ENCODE measurements at places on chromosomes 16 and 17.

DNA sequence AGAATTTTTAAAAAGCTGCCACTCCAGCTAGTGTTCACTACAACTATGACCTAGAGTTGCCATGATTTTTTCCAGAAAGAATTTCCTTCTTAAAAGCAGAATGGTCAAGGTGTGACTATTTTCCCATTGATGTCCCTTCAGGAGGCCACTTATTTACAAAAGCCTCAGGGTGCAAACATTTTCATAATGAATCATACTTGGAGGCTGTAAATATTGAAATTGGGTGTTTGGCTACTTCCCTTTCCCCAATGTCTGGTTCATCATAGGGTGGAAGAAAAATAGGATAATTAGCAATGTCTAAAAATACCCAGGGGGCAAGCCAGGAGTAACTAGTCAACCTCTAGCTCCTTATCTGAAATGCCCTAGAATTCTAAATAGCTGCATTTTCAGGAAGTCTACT, 18.8 kb downstream of the AXIN2 start:
- DNase-seq: no peak

DNA sequence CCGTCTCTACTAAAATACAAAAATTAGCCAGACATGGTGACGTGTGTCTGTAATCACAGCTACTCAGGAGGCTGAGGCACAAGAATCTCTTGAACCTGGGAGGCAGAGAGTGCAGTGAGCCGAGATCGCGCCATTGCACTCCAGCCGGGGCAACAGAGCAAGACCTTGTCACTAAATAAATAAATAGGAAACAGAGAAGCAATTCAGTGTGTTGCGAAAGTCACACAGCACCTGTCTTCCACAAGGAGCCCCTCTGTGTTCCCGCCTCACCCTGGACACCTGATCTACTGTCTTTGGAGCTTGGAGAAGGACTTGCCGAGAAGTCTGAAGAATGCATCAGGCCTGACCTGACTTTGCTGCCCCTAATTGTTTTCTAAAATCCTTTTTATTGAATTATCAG, 3.5 kb upstream of the CDH1 start:
- no peak for DNase-seq

DNA sequence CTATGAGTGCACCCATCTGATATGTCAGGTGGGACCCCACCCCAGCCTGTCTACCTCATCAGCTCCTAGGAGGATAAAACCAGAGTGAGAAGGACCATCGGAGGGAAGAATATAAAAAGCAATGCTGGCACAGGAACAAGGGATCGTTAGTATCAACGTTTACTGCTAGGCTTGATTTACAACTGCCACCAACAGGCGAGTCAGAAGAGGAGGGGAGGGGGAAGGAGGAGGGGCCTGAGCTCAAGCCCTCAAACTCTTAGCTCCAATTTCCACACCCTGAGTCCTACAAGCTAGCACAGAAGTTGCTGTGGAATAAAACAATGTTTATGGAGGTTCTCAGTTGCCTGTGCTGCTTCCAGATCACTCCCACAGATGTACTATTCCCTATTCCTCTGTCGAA, 234.5 kb downstream of the C16orf78 start:
- DNase-seq: no peak

DNA sequence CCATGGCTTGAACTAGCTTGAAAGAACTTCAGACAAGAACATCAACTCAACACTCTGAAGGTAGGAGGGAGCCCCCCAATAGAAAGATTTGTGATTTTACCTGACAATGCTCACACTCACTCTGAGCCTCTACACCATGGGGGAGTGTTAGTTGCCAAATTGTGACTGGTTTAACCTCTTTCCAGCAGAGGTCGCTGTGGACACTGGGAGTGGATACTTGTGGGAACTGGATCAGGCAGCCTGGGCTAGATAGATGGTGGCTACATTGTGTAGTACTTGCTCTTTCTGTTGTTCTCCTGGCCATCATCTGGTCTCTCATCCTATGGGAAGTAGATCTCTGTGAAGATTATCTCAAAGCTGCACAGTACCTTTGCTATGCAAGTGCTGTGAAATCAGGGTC, 2.9 kb downstream of the SMPD3 start:
- peak; percentile 63 for DNase-seq

GRCh38 chr16:3881499-3881990, 1.0 kb upstream of the CREBBP start:
- peak; percentile 36 for DNase-seq

- no peak for DNase-seq
Observed at GRCh38 chr16:28207399-28207798, 4.4 kb downstream of the XPO6 start.

DNA sequence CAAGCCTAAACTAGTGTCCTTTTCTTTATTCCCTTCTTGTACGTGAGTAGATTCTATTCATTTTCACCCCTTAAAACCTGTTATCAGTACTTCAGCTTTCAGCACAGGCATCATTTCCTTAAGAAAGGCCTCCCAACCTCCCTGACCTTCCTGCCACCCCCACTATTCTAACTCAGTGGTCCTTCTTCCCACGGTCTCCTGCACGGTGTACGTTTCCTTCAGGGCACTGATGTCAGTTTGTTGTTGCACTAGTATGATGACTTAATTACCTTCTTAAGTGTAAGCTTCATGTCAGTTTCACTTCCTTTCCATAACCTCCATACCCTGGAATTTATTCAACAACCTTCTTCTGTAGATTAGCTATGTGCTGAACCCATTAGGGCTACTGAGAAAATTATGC, 484.2 kb downstream of the HS3ST4 start:
- no peak for DNase-seq

DNA sequence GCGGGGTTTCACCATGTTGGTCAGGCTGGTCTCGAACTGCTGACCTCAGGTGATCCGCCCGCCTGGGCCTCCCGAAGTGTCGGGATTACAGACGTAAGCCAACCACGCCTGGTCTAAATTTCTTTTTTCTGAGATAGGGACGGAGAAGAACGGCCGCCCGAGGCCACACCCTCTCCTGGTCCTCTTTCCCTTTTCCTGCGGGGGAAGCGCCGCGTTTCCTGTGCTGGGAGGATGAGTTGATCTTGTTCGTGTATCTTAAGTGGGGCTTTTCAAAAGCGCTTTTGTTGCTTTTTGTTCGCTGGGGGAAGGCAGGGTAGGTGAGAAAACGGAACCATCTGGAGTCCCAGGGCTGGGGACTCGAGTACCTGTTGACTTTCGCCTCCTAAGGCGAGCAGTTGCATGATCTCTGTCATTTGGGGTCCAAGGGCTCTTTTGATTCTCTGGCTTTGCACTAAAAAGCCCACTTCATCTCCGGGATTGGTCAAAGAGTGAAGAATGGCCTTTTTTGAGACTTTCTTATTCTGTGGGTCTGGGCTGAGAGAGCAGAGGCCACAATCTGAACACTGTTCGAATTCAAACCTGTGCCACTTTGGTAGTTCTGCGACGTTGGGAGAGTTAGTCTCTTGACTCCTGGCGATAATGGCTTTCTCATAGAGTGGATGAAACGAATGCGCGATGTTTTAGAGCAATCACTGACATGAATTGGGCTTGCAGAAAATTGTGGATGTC, 1.3 kb downstream of the FUS start:
- peak; percentile 61 for DNase-seq

DNA sequence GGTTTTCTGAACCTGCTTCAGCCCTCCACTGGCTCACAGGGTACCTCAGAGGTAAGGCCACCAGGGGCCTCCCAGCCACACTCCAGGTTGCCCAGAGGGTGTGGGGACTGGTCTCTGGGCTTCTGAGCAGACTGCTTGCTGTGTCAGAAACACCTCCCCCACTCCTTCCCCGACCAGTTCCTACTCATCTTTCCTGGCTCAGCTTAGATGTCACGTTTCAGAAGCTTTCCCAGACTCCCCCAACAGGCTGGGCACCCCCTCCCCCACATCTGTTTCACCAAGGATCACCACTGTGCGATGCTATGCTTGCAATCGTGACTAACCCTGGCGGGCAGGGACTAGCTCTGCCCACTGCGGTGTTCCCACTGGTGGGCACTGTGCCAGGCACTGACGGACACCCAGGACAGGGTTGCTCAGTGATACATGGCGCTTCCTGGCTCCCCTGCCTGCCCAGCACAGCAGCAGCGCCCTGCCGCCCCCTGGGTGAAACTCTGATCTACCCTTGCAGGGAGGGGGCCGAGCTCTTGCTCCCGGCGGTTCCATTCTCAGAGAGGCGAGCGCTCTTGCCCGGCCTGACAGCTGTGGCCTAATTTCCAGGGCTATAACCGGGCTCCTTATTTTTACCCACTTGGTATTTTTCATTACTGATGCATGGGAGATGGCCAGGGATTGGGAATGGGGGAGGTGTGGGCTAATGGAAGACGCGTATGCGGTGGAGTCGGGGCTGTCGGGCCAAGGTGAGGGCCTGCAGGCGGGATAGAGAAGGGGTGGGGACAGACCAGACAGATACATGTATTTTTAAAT, 29.4 kb upstream of the MTSS2 start:
- DNase-seq: no peak

DNA sequence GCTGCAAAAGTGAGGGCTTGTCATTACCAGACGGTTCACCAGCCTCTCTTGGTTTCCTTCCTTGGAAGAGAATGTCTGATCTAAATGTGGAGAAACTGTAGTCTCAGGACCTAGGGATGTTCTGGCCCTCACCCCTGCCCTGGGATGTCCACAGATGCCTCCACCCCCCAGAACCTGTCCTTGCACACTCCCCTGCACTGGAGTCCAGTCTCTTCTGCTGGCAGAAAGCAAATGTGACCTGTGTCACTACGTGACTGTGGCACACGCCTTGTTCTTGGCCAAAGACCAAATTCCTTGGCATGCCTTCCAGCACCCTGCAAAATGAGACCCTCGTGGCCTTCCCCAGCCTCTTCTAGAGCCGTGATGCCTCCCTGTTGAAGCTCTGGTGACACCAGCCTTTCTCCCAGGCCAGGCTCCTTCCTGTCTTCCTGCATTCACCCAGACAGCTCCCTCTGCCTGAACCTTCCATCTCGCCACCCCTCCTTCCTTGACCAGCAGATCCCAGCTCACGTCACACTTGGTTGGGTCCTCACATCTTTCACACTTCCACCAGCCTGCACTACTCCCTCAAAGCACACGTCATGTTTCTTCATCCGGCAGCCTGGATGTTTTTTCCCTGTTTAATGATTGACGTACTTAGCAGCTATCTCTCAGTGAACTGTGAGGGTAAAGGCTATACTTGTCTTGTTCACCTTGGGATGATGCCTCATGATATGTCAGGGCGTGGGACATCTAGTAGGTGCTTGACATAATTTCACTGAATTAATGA, 4.3 kb downstream of the ZNF768 start:
- no peak for DNase-seq

GRCh38 chr16:79074951-79075350, 525.6 kb downstream of the MAF start:
- no peak for DNase-seq

- no peak for DNase-seq
Observed at GRCh38 chr17:29612404-29613280, 10.1 kb downstream of the CORO6 start.

- DNase-seq: no peak
Observed at GRCh38 chr17:58353389-58353825, 1.4 kb upstream of the SUPT4H1 start.

GRCh38 chr17:29617125-29617480, 5.6 kb downstream of the CORO6 start:
- peak; percentile 97 for DNase-seq

GRCh38 chr17:38672788-38673706, 1.7 kb downstream of the EPOP start:
- DNase-seq: peak; percentile 28

GRCh38 chr16:1991948-1992703, 2.4 kb downstream of the SYNGR3 start:
- DNase-seq: peak; percentile 99

DNA sequence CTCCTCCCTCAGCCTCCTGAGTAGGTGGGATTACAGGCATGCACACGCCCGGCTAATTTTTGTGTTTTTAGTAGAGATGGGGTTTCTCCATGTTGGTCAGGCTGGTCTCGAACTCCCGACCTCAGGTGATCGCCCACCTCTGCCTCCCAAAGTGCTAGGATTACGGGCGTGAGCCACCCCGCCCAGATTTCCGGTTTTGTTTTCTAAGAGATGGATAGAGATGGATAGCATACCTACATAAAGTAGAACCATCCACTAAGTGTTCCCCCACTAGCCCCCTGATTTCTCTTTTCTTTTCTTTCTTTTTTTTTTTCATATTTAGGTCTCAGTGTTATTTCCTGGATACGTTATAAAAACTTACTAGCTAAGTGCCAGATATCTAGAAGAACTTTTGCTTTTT, 2.0 kb downstream of the WSB1 start:
- DNase-seq: no peak

DNA sequence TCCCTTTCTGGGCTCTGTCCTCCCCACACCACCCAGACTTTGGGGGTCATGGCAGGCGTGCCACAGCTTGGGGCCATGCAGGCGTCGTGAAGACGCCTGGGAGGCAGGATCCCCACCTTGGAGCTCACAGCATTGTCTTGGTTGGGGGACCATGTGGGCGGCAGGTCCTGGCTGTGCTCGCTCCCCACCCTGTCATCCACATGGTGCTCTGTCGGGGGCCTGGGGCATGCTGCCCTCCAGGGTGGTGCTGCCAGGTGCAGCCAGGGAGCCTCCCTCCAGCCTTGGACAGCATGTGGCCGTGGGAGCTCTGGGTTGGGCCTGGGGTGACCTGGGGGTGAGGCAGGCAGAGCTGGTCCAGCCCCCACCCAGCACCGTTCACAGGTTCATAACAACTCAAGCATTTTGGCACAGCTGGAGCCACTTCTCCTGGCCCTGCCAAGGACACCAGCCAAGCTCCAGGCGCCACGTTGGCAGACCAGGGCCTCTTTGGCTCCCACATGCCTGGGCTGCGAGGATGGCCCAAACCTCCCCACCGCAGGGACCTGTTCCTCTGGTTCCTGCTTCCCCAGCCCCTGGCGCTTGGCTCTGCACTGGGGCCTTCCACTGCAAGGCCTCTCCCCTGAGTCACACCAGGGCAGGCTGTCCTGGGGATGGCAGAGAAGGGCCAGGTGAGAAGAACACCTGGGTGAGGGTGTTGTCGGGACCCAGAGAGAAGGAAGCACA, 15.1 kb upstream of the ATP6V0C start:
- DNase-seq: no peak

GRCh38 chr17:32265192-32265923, at the start of gene RHBDL3:
Gene RHBDL3, plus strand, starts transcription at chr17:32265832. Its CDS starts 358 bp downstream, at chr17:32266190.
- no peak for DNase-seq

GRCh38 chr17:47413872-47414271, 90.1 kb downstream of the EFCAB13 start:
- DNase-seq: no peak

GRCh38 chr16:80176114-80176513, 364.7 kb upstream of the DYNLRB2 start:
- no peak for DNase-seq

DNA sequence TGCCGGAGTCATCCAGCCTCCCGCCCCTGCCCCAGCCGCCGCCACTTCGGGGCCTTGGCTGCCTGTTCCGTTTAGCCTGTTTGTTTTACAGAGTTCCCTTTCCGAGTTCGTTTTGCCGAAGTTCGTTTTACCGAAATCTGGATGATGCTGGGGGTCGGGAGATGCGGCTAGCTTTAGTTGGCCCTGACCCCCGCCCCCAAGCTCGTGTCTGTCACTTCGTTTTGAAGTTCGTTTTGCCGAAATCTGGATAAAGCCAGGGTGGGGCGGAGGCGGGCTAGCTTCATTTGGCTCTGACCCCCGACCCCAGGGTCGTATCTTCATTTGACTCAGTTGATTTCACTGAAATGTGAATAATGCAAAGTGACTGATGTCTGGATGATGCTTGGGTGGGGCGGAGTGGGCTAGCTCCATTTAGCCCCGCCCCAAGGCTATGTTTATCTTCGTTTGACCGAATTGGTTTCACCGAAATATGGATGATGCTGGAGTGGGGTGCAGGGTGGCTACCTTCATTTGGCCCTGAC, 591 bp downstream of the PSMD7 start:
- peak; percentile 62 for DNase-seq

- no peak for DNase-seq
Observed at GRCh38 chr17:3796822-3797170, 4.2 kb downstream of the ITGAE start.

GRCh38 chr16:72105978-72106377, 12.3 kb downstream of the DHX38 start:
- no peak for DNase-seq

Data from activated CD4-positive, alpha-beta memory T cell treated with anti-CD3 and anti-CD28 coated beads for 36 hours (primary cell).